Retinal pigment epithelial cell (primary cell): ENCODE measurements at places on chromosomes 12 and 14.
A peak's percentile ranks its signal among the peaks of the same experiment; 100 is the strongest.

DNA sequence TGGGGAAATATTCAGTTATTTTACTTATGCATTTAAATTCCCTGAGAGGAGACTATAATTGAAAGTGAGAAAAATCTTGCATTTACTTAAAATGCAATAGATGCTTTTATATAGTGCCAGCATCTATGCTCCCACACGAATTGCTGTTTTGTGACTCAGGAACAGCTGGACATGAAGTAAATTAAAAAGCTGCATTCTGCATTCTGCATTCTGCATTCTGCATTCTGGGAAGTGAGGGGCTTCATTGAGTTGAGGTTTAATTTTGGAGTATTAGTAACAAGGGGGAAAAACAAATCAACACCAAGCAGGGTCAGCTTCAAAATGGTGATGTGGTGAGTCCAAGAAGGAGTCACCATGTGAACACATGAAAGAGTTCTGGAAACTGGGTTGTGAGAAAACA, 101.2 kb downstream of the C12orf50 start:
- DNase-seq = no peak

DNA sequence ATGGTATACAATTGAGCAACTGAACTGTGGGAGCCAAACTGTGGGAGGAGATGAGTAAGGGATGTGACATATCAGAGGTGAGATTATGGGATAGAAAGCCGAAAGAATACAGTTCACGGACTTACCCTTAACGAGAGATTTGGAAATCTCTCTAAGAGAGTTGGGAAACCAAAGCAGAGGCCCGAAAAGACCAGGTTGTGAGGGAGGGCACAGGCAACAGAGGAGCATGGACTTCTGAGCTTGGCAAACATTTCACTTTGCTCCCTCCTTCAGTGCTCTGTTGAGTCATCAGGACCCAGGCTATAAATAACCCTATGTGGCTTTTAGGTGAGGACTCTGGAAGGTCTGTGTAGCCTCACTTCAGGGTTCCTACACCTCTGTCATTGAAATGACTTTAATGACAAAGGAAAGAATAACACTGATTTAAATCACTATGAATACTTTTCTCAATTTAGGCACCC, 120.6 kb downstream of the TGFB3 start:
- no peak for DNase-seq

DNA sequence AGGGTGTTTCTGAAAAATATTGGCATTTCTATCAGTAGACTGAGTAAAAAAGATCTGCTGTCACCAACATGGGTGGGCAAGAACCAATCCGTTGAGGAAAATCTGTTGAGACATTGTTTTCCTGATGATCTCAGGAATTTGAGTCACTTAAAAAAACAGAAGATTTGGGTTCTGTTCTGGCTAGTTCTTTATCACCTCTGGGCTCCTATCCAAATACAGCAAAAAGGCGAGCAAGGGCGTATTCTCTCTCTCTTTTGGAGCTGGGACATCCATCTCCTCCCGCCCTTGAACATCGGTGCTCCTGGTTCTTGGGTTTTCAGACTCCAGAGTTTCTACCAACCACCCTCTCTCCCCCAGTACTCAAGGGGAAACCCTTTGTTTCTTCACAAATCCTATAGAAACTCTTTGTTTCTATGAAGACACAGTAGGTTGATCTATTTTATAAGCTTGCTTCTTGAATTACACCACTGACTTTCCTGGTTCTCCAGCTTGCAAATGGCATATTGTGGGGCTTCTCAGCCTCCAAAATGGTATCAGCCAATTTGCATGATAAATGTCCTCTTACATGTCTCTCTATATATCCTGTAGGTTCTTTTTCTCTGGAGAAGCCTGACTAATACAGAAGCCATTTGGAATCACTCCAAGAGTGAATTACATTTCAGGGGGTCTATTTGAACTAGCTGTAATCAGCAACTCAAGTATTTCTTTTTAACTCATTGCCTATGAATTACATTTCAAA, 263.9 kb upstream of the TMTC1 start:
- DNase-seq = peak; percentile 52

DNA sequence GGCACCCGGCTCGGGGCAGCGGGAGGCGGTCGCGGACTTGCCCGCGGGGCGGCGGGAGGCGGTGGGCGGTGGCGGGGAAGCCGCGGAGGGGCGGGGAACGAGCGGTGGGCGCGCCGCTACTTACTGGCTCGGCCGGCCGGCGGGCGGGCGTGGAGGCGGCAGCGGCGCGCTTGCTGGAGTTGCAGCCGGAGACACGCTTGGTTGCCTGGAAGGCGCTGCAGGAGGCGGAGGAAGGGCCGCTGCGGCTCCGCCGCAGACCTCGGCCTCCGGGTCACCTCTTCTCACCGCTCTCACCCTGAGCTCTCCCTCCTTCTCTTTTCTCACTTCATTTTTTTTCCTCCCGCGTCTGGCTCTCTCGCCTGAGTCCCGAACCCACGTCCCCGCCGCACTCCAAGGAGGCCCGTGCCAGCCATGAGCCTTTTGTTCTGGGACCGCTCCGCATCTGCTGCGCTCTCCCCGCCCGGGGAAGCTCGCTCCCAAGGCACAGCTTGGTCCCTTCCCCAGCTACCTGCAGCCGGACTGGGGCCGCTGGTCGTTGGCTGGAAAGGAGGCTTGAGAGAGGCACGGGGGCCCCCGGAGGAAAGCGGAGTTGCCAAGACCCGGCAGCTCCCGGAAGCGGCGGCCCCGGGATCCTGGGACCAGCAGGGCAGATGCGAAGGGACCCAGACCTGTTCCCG, 592 bp upstream of the KCNK10 start:
- DNase-seq = no peak

DNA sequence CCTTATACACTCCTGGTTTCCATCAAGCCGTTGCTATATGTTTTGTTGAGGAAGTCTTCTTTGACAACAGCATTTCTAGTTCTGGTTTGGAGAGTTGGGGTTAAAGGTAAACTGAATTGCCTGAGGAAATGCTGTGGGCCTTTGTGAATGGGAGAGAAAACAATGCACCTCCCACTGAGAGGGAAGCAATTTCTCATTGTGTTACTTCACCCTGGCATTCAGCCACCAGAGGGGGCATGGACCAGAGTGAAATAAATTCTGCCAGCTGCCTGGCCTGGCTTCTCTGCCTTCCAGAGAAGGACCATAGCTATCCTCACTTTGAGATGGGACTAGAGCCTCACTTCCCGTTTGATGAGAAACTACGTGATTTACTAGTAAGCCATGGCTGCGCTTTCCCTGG, 475.3 kb downstream of the EGLN3 start:
- DNase-seq = no peak
